ENCODE measurements at places on chromosomes 6 and 20.

- no peak for DNase-seq
These were observed 228.6 kb downstream of the TBC1D7 start for GRCh38 chr6:13099771-13100170.

DNA sequence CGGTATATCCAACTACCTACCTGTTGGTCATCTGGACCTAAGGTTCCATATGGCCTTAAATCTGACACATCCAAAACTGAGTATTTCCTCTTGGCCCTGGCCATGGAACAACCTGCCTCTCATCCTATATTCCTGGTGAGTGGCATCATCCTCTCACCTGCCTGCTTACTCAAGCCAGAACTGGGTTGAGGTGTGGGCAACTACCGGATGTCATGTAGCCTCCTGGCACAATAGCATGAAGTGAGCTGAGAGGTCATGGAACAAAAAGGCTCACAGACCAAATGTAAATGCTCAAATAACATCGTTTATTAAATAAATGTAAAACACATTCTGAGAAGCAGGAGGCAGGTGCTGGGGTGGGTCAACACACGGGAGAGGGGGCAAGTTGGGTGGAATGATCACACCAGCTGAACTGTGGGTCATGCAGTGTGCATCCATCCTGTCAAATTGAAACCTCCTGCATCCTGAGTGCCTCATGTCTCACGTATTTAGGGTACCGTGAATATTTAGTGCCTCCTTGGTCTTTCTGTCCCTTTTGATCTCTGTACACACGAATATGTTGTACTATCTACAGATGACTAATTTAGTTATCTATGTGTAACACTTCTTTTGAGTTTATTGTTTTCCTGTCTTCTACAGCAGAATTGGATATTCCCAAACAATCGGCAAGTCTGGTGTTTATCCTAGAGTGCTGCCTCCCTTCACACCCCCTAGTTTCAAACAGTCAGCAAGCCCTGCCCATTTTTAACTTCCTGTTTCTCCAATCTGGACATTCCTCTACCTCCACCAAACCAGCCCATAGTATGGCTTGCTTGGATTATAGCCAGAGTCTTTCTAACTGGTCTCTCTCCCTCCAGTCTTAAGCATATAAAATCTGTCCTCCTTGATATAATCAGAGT lies 7.9 kb upstream of the POU5F1 start:
- no peak for DNase-seq

GRCh38 chr20:36573798-36574365 lies 485 bp downstream of the TGIF2 start:
- DNase-seq, result no peak

- no peak for DNase-seq
These were observed 212.9 kb downstream of the PLCB4 start for GRCh38 chr20:9281803-9282202.

GRCh38 chr6:84107495-84107894 lies 73.9 kb downstream of the MRAP2 start:
- DNase-seq, result no peak

- DNase-seq, result peak; percentile 82
These were observed 45.0 kb upstream of the FUCA2 start for GRCh38 chr6:143556529-143556928.

- no peak for DNase-seq
These were observed 29.2 kb upstream of the BTN3A2 start for GRCh38 chr6:26335631-26336323.

DNA sequence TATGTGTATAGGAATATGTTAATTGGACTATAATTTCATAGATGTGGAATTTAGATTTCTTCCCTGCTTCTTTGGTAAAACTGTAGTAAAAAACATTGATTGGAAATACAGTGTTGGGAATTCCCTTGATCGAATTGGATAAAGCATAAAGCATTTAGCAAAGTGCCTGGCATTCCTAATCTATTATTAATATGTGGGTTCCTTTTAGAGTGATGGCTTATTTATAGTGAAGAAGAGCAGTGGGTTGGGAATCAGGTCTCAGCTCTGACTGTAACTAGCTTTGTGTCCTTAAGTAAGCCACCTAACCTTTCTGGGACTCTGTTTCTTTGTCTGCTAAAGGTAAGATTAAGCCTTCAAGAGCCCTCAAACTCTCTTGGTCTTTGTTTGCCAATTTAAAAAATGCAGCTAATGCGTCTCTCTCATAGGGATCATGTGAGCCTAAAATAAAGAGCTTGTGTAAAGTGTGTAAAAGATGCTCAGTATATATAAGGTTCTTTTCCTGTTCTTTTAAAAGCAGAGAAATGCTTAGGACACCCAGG lies 53.3 kb downstream of the KCNS1 start:
- DNase-seq, result no peak

- no peak for DNase-seq
These were observed 29.6 kb downstream of the TAB2 start for GRCh38 chr6:149347067-149347466.

DNA sequence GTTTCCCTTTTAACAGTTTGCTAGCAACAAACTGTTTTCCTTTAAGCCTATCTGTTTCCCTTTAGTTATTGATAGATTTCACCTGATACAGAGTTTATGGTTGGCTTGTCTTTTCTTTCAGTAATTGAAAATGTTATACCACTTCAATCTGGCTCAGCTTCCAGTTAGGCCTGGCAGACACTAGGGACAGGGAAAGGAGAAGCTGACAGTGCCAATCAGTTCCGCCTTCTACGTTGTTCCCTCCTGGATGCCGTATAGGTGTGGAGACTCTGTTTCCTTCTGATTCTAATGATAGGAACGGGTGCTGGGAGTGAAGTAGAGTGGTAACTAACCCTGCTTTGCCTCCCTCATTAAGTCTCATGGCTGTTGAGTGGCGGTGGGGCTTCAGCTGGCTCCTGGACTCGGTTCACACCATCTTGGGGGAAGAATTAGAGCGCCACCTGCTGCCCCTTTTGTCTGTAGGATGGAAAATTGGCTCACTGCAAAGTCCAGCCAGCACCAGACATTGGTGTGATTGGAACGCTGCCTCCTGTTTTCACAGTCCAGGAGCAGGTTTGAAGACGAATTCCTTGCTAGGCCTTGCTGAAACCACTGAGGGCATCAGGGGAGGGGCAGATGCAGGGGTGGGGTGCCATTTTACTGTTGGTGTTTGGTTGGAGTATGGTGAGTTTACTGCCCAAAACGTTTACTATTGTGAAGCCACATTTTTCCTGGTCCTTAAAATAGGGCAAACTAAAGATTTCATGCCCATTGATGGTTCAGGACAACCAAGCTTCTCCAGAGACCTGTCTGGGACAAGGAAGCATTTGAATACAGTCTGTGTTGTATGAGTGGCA lies 1729.5 kb downstream of the GRIK2 start:
- no peak for DNase-seq

- DNase-seq, result no peak
These were observed 2.5 kb upstream of the HEY2 start for GRCh38 chr6:125746731-125747588.

DNA sequence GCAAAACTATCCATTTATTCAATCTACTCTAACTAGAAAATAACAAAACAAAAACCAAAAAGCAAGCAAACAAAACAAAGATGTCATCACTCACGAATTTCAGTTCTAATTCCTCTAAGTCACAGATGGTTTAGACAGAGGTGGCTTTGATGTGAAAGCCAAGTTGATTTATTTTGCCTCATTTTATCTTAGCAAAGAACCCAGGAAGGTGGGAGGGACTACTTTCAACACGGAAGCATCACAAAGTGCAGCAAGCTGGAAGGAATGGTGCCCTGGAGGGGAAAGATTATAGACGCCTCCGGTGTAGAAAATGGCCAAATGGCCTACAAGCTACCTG lies 88.4 kb downstream of the LAMP5 start:
- no peak for DNase-seq

DNA sequence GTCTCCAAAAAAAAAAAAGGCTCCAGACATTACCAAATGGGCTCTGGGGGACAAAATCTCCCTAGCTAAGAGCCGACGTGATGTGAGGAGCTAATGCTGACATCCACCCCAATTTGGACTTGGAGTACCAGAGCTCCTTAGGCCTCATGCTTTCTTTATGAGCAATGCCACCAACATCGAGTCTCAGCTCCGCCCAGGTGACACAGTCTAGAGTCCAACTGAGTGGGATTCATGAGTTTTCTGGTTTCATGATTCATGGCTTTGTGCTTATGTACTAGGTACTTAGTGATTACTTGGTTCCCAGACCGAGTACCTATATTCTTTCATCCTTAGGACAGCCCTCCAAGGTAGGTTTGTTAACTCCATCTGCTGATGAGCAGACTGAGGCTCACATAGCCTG lies 4.4 kb downstream of the ANKRD60 start:
- DNase-seq, result no peak

- DNase-seq, result no peak
These were observed 76.1 kb upstream of the TFAP2D start for GRCh38 chr6:50637267-50637666.

GRCh38 chr20:55173601-55174000 lies 698.2 kb downstream of the DOK5 start:
- no peak for DNase-seq

DNA sequence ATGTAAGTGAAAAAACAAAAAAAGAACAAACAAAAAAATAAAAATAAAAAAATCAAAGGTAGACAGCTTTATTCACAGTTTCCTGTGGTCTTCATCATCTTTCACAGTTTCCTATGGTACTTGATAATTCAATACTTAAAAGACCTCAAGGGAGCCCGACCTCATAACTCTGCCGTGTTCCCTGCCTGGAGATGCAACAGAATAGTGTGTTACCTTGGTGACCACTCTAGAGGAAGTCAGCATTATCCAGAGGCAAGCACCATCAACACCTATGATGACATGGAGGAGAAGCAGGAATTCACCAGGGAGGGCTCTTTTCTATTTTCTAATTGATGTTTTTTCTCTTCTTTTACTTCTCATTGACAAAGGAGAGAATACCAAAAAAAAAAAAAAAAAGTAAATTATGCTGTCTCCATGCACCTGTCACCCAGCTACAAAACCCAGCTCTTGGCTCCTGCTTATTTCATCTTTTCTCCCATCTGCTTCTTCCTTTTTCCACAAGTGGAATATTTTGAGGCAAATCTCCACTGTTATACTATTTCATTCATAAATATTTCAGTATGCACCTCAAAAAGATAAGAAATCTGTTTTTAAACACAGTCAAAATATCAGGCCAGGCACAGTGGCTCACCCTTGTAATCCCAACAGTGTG lies 95.8 kb upstream of the STXBP5 start:
- no peak for DNase-seq

DNA sequence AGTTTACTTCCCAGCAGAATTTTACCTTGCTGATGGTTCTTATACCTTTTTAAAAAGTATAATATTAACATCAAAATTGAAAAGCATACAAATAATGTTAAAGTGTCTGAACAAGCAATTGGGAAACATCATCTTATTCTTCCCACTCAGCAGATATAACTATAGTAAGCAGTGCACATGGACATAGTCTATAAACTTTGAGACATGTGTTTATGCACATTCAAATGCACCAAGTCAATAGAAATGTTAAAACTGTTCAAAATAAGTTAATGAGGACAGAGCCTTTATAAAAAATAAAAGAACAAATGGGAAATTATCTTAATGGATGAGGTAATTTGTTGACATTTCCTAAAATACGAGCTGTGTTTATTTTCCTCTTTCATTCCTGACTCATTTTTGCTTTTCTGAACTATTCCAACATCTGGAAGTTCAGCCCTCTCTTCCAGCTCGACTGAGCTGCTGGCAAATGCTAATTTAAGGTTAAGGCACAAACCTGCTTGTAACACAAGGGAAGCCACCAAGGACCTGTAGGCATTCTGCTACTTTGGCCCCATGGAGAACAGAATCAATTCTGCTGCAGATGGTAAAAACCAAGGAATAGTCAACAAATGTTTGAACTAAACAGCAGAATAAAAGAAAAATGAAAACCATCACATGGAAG lies 110.3 kb upstream of the MAP3K4 start:
- DNase-seq, result no peak

DNA sequence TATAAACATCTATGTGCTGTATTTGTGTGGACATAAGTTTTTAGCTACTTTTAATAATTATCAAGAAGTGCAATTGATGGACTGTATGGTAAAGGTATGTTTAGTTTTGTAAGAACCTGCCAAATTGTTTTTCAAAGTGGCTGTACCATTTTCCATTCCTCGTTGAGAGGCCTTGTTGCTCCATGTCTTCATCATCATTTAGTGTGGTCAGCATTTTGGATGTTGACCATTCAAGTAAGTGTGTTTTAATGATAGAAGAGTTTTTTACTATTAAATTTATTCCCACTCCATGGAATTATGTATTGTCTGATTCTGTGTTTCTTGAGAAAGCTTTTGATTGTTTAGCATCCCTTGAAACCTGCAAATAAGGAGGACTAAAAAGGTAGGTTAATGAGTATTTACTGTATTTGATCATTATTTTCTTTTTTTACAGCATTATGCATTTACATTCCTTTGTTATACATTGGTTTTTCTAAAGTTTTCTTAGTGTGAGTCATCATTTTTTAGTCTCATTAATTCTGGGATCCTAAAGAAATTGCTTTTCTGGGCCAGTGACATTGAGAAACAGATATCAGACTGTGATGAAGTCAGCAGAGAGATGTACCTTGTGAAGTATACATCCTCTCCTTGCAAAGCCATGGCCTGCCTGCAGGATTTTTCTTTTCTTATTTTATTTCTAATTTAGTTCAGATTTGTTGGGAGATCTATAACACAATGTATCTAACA lies 312.8 kb upstream of the PTCHD4 start:
- no peak for DNase-seq

DNA sequence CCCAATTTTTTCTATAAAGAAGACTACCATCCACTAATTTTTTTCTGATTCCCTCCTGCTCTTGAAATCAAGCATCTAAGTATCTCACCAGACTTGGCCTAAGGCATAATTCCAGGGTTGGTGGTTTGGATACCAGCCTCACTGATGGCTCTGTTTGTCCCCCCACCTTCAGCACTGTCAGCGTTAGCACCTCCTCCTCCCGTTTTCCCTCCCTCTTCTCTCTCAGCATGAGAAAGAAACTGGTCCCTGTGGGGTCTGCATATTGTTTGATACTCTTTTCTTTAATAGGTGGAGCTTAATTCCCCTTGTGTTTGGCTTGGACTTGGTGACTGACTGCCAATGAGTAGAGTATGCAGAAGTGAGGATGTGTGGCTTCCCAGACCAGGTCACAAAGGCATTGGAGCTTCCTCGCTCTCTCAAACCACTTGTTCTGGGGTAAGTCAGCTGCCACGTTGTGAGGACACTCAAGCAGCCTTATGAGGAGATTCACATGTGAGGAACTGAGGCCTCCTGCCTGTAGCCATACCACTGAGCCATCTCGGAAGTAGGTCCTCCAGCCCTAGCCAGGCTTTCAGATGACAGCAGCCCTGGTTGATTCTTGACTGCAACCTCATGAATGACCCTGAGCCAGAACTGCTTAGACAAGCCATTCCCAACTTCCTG lies 65.2 kb downstream of the RIOK1 start:
- no peak for DNase-seq

GRCh38 chr6:70738028-70738427 lies 70.3 kb downstream of the SMAP1 start:
- no peak for DNase-seq
